ENCODE measurements at places on chromosomes 7 and 10. TPM values are rescaled to one million over a fixed set of nuclear protein-coding genes. Genes with fewer than 3 reads are reported as not detected.

The AKR1C8 gene
- total RNA-seq, result not detected

The EXOC4 gene
- 57.5 TPM for total RNA-seq

The CRPPA gene
- total RNA-seq, result 3.9 TPM

The RASA4B gene
- total RNA-seq, result 1.7 TPM

The SPDYE11 gene
- total RNA-seq, result not detected

The EPO gene
- not detected for total RNA-seq

The OR6B1 gene
- total RNA-seq, result not detected

GRCh38 chr10:124570646-124571045, 109.0 kb downstream of the LHPP start:
- peaks cover 4% of the 10 kb centered on the region for H3K27me3 ChIP-seq
- no peak overlapping the region for H3K4me3 ChIP-seq
- H3K27ac ChIP-seq, result no peak overlapping the region
- DNase-seq, result no peak
- H3K36me3 ChIP-seq, result no peaks in the 10 kb centered on the region
- no peaks in the 10 kb centered on the region for H3K4me1 ChIP-seq

- H3K27ac ChIP-seq, result no peak overlapping the region
- H3K27me3 ChIP-seq, result no peaks in the 10 kb centered on the region
- no peaks in the 10 kb centered on the region for H3K4me1 ChIP-seq
- DNase-seq, result peak; percentile 58
- no peaks in the 10 kb centered on the region for H3K36me3 ChIP-seq
Observed at GRCh38 chr7:48118041-48118440, 29.0 kb downstream of the UPP1 start.

GRCh38 chr10:121754666-121755065, 156.4 kb upstream of the FGFR2 start:
- no peaks in the 10 kb centered on the region for H3K36me3 ChIP-seq
- H3K27me3 ChIP-seq, result no peaks in the 10 kb centered on the region
- peak overlapping the region; percentile 61 for H3K27ac ChIP-seq
- H3K4me3 ChIP-seq, result no peak overlapping the region
- H3K4me1 ChIP-seq, result peaks cover 16% of the 10 kb centered on the region
- no peak for DNase-seq

GRCh38 chr10:16566202-16566805, 44.6 kb upstream of the C1QL3 start:
- H3K27me3 ChIP-seq, result no peaks in the 10 kb centered on the region
- H3K36me3 ChIP-seq, result no peaks in the 10 kb centered on the region
- H3K27ac ChIP-seq, result no peak overlapping the region
- H3K4me3 ChIP-seq, result no peak overlapping the region

GRCh38 chr10:110914431-110914830, 4.5 kb downstream of the BBIP1 start:
- no peak overlapping the region for H3K27ac ChIP-seq
- peaks cover 25% of the 10 kb centered on the region for H3K4me1 ChIP-seq
- H3K27me3 ChIP-seq, result no peaks in the 10 kb centered on the region
- H3K36me3 ChIP-seq, result no peaks in the 10 kb centered on the region

DNA sequence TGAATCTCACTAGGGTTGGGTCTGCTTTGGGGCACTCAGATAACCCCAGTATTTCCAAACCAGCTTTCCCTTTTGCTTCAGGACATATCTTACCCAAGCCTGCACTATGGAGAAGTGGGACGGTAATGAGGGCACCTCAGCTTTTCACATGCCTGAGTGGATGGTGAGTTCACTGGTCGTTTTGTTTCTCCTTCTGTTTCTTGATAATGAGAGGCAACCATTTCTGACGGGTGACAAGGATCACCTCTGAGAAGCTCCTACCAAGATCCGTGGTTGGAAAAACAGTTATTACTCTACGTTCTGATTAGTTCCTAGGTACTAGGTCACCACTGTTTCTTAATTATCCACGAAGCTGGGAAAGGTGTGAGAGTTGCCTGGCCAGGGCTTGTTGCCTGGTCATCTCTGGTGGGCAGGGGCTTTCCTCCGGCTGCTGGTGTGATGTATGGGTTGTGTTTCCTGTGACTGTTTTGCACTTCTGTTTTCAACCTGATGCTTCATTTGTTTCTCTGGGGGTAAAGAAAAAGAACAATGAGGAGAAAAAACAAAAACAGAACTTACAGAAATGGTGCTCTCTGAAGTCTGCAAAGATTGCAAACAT, 65.7 kb upstream of the STRIP2 start:
- no peak for DNase-seq
- no peaks in the 10 kb centered on the region for H3K4me1 ChIP-seq
- H3K27ac ChIP-seq, result no peak overlapping the region
- no peaks in the 10 kb centered on the region for H3K27me3 ChIP-seq
- no peak overlapping the region for H3K4me3 ChIP-seq

DNA sequence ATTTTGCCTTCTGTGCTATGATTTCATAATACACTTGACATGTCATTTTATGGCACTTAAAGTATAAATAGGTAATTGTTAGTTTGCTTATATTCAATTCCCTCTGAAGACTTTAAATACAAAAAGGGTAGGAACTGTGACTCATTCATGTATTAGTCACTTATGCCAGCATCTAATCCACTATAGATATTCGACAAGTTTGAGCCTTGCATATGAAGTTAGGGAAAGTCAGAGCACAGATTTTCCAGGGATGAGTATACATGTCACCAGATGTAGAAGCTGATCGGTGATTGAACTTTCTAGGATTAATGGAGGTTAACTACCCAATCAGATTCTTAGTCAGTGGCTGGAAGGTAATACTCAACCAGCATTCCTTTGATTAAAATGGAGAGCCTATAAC, 1321.5 kb downstream of the XPNPEP1 start:
- no peaks in the 10 kb centered on the region for H3K36me3 ChIP-seq
- no peak overlapping the region for H3K4me3 ChIP-seq
- H3K27ac ChIP-seq, result no peak overlapping the region
- no peaks in the 10 kb centered on the region for H3K27me3 ChIP-seq
- no peaks in the 10 kb centered on the region for H3K4me1 ChIP-seq

- no peak for DNase-seq
- H3K27ac ChIP-seq, result no peak overlapping the region
- H3K4me3 ChIP-seq, result no peak overlapping the region
- peaks cover 4% of the 10 kb centered on the region for H3K4me1 ChIP-seq
Observed at GRCh38 chr10:70543911-70544310, 58.6 kb downstream of the PRF1 start.

- peak; percentile 99 for DNase-seq
- H3K27me3 ChIP-seq, result peaks cover 6% of the 10 kb centered on the region
- no peaks in the 10 kb centered on the region for H3K36me3 ChIP-seq
- H3K27ac ChIP-seq, result peak overlapping the region; percentile 69
- H3K4me3 ChIP-seq, result peak overlapping the region; percentile 13
Observed at GRCh38 chr10:114638821-114639625, 19.1 kb downstream of the ABLIM1 start.

- H3K4me1 ChIP-seq, result peaks cover 11% of the 10 kb centered on the region
- H3K27ac ChIP-seq, result peak overlapping the region; percentile 44
- H3K27me3 ChIP-seq, result peaks cover 3% of the 10 kb centered on the region
- no peaks in the 10 kb centered on the region for H3K36me3 ChIP-seq
- peak; percentile 98 for DNase-seq
- H3K4me3 ChIP-seq, result no peak overlapping the region
Observed at GRCh38 chr10:98349508-98349922, 65.5 kb downstream of the PYROXD2 start.

GRCh38 chr10:110241407-110241806, 34.0 kb downstream of the MXI1 start:
- H3K4me3 ChIP-seq, result no peak overlapping the region
- no peaks in the 10 kb centered on the region for H3K4me1 ChIP-seq
- no peaks in the 10 kb centered on the region for H3K27me3 ChIP-seq
- DNase-seq, result no peak
- no peaks in the 10 kb centered on the region for H3K36me3 ChIP-seq

DNA sequence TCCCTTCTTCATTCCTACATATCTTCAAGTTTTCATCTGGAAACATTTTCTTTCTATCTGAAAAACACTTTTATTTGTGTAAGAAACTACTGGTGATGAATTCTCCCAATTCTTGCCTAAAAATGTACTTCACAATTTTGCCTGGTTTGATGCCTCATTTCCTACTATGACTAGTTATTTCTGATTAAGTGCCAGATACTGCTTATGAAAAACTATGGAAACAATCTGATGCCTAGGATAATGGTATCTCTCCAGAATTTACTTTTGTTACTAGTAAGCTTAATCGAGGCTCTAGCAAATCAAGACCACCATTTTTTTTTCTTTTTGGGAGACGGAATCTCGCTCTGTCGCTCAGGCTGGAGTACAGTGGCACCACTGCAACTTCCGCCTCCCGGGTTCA, 31.3 kb downstream of the CACUL1 start:
- H3K36me3 ChIP-seq, result no peaks in the 10 kb centered on the region
- no peaks in the 10 kb centered on the region for H3K4me1 ChIP-seq
- no peaks in the 10 kb centered on the region for H3K27me3 ChIP-seq
- no peak overlapping the region for H3K4me3 ChIP-seq
- peak; percentile 38 for DNase-seq

DNA sequence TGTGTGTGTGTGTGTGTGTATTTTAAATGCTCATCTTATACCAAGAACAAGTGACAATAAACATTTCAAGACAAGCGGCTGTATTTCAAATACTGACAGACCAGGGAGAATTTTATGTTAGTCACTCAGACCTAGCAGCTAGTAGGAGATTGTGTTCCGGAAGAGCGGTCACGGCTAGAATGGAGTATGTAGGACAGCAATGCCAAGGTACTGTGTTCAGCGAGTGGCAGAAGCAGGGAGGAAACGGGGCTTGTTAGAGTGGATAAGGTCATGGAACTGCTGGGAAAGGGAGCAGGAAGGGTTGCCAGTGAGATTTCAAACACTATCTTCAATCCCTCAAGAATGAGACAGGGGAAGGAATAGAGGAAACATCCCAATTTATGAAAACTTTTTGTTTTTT, 260.5 kb upstream of the PITRM1 start:
- H3K27me3 ChIP-seq, result no peaks in the 10 kb centered on the region
- no peaks in the 10 kb centered on the region for H3K4me1 ChIP-seq
- H3K27ac ChIP-seq, result no peak overlapping the region
- no peak overlapping the region for H3K4me3 ChIP-seq
- no peak for DNase-seq
- no peaks in the 10 kb centered on the region for H3K36me3 ChIP-seq

DNA sequence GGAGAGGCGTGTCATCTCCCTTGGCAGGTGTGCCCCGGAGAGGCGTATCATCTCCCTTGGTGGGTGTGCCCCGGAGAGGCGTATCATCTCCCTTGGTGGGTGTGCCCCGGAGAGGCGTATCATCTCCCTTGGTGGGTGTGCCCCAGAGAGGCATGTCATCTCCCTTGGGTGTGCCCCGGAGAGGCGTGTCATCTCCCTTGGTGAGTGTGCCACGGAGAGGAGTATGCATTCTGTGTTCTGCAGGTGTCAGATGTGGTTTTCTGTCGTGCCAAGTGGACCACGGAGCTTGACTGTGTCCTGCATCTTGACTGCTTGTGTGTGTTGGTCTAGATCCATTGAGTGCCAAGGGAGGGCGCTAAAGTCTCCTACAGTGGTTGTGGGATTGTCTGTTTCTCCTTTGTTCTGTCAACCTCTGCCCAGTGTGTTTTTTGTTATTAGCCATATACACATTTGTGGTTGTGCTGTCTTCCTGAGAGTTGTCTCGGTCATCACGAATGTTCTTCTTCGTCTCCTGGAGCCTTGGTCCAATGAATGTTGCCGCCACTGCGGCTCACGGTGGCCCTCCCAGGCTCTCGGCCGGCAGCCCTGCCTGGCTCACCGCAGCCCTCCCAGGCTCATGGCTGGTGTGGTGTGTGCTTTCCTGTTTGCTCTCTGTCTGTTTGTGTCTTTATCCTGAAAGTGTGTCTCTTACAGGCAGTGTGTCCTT, 96.8 kb downstream of the INPP5A start:
- no peaks in the 10 kb centered on the region for H3K36me3 ChIP-seq
- no peaks in the 10 kb centered on the region for H3K27me3 ChIP-seq
- H3K27ac ChIP-seq, result no peak overlapping the region
- H3K4me3 ChIP-seq, result no peak overlapping the region

All from astrocyte (in vitro differentiated cells and primary cell).